ENCODE measurements at places on chromosomes 4 and X.
A peak's percentile ranks its signal among the peaks of the same experiment; 100 is the strongest.

DNA sequence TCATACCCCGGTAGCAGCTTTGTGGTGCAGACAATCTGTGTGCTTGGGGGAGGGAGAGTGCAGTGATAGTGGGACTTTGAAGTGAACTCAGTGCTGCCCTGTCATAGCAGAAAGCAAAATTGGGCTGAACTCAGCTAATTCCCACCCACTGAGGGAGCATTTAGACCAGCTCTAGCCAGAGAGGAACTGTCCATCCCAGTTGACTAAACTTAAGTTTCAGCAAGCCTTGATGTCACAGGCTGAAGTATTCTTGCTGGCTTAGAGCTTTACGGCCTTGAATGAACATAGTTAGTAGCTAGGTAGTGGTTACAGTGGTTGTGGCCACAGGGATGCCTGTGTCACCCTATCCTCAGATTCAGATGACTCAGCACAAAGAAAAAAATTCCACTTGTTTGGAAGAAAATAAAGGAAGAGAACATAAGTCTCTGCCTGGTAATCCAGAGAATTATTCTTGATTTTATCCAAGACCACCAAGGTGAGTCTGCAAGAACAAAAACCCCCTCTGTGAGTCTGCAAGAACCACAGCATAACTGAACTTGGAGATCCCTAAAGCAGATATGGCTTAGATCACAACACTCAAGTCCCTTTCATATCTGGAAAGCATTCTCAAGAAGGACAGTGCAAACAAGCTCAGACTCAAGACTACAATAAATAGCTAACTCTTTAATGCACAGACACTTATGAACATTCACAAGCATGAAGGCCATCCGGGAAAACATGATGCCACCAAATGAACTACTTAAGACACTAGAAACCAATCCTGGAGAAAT lies 39.4 kb downstream of the ADH7 start:
- DNase-seq = no peak

GRCh38 chr4:56169061-56169460 lies 218.2 kb downstream of the AASDH start:
- no peak for DNase-seq

- no peak for DNase-seq
These were observed 626.5 kb upstream of the GALNTL6 start for GRCh38 chr4:171186700-171187099.

GRCh38 chrX:63275127-63275526 lies 76.0 kb downstream of the SPIN4 start:
- DNase-seq = peak; percentile 4

GRCh38 chrX:31884535-31884934 lies 812.7 kb upstream of the FTHL17 start:
- no peak for DNase-seq

- DNase-seq = no peak
These were observed 833.1 kb downstream of the C4orf33 start for GRCh38 chr4:129929052-129929451.

GRCh38 chr4:181569553-181569952 lies 673.6 kb upstream of the TENM3 start:
- DNase-seq = no peak

DNA sequence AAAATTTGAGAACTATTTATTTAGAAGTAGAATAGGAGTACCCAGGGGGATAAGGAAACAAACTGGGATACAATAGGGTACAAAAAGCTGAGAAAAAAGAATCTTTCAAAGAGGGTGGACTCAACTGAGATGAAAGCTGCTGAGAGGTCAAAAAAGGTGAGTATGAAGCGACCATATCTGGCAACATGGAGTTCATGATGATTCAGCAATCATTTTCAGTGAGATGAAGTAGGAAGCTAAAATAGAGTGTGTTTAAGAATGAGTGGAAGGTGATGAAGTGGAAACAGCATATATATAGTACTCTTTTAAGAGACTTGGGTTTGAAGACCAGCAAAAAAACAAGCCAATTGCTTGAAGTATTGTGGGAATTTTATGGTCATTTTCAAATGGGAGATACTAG lies 72.0 kb upstream of the IL13RA2 start:
- no peak for DNase-seq

GRCh38 chr4:106268786-106269185 lies 47.2 kb downstream of the TBCK start:
- DNase-seq = no peak

GRCh38 chr4:38532908-38533499 lies 131.0 kb upstream of the KLF3 start:
- DNase-seq = no peak

- no peak for DNase-seq
These were observed 7.4 kb downstream of the FGF2 start for GRCh38 chr4:122833999-122834398.

DNA sequence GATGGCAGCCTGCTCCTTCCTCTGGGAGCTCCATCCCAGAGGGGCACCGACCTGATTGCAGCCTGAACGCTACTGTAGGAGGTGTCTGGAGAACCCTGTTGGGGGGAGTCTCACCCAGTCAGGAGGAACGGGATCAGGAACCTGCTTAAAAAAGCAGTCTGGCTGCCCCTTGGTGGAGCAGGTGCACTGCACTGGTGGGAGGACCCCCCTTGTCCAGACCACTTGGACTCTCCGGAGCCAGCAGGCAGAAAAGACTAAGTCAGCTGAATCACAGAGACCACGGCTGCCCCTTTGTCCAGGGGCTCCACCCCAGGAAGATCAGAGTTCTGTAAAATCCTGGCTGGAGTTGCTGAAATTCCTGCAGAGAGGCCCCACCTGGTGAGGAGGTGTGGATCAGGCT lies 67.3 kb upstream of the MAGEB18 start:
- DNase-seq = no peak

GRCh38 chr4:137659431-137659830 lies 127.1 kb upstream of the PCDH18 start:
- DNase-seq = no peak

DNA sequence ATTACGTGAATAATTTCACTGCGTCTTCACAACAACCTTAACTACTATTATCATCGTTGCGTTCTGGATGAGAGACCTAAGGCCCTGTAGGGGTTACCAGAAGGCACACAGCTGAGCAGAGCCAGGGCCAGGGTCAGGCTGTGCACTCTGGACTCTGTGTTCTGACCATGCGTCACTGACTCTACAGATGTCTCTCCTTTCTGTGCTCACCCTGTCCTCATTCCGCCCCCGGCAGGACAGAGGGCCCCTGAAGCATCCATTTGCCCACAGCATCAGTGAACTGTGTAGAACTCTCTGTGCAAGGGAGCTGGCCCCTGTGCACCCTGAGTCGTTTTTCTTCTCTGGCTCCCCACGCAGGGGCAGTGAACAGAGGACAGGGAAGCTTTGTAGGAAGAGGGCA lies 21.3 kb downstream of the GPKOW start:
- no peak for DNase-seq

GRCh38 chr4:25180524-25181131 lies 20.4 kb upstream of the SEPSECS start:
- no peak for DNase-seq

DNA sequence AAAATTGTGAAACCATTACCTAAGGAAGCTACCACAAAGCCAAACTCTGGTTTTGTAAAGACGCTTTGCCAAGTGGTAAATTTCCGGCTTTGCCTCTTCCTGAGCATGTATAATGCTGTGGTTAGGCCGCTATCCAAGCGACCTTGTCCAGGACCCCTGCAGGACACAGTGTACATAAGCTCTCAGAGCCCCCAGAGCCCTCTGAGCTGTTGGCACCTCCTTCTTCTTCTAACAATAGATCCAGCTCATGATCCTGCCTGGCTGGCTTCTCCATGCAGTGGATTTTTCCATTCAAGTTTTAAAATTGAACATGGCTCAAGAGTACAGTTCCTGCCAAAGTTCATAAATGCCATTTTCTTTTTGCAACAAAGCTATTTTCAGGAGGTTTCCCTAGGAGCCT lies 326.7 kb downstream of the MAPK10 start:
- DNase-seq = no peak

DNA sequence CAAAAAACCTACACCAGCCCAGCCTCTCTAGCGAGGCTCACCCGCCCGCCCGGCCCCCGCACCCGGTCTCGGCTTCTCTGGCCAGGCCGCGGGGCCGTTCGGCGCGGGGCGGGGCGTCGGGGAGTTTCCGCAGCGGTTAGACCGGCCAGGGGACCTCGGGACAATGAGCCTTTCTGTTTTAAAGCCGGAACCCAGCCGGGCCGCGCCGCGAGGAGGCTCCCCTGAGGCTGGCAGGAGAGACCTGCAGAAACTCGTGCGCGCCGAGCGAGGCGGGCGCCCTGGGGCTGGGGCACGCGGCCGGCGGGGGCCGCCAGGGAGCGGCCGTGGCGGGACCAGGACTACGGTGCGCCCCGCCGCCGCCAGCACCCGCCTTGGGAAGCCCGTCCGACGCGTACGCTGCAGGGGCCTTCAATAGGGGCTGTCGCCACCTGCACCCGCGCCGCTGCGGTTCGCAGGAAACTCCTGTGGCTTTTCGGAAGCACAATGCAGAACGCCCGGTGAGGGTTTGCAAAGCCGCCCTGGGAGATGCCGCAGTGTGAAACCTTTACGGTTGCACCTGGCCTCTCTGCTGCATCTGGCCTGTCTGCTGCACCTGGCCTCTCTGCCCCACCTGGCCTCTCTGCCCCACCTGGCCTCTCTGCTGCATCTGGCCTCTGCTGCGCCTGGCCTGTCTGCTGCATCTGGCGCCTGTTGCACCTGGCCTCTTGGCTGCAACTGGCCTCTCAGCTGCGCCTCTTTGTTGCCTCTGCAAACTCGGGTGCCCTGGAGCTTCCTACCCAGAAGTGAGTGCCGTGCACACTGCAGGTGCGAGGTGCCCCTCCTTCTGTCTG lies 63.9 kb downstream of the TRAPPC11 start:
- peak; percentile 13 for DNase-seq

DNA sequence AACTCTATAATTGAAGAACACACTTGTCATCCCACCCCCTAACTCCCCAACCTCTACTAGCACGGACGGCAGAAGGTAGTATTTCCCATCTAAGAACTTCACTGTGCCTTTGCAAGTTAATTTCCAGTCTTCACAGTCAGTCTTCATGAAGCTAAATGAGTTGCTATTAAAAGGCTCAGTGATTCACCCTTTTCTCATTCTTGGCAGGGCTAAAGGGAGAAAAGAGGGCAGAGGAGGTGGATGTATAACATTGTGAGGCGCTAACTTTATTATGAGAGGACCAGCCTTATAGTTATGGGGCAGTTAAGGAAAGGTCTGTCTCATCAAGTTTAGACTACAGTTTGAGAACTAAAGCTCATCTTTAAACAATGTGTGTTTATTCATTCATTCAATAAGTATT lies 161.0 kb upstream of the S100G start:
- no peak for DNase-seq

DNA sequence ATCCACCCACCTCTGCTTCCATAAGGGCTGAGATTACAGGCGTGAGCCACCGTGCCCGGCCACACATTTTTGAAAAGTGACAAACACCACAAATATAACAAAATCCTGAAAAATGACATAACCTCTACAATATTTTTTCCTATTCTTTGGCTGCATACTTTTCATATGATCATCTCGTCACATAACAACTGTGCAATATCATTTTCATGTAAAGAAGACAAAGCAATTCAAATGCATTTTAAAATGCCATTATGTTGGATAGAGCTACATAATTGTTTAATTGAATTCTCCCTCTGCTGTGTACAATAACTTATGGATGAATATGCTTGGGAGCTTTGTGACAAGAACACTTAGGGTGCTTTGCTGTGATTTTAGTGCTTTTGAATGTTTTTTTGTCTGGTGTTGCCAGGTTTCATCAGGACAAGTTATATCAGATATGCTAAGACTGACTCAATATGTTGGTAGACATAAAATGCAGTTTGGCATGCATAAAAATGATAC lies 132.9 kb downstream of the CHIC2 start:
- DNase-seq = no peak

- no peak for DNase-seq
These were observed 1614.0 kb upstream of the PCDH10 start for GRCh38 chr4:131534944-131535645.

GRCh38 chr4:48403779-48404178 lies 62.5 kb downstream of the SLAIN2 start:
- no peak for DNase-seq

DNA sequence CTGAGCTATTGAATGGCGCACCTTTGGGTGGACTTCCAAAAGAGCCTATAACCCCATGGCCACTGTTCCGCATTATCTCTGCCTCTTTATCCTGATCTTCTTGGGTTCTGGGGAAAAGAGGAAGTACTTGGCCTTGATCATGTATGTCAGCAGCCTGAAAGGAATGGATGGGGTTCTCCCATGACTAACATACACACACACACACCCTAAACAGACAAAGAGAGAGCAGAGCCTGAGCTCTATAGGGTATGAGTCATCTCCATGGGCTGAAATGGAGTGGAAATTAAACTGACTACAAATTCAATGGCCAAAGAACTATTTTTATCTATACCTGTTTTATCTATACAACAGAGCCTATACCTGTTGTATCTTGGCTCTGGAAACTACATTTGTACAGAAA lies 141.5 kb upstream of the MTMR8 start:
- no peak for DNase-seq

DNA sequence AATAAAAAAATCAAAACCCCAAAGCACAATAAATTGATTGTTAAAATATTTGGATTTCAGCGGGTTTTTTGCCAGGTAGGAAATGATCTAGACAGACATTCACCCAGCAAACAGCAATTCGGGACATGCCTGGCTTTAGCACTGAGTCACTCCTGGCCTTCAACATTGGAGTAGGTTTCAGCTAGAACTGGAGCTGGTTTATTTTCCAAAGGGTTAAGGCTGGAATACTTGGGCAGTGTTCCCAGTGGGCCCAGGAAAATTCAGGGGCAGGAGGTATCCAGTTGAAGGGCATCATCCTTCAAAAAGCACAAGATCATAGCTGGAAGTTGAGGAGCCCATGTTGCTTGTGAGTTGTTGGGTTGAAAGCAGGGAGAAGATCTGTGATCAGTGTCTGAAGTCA lies 41.0 kb downstream of the TXLNG start:
- no peak for DNase-seq

GRCh38 chr4:17920681-17921080 lies 100.9 kb downstream of the LCORL start:
- no peak for DNase-seq

DNA sequence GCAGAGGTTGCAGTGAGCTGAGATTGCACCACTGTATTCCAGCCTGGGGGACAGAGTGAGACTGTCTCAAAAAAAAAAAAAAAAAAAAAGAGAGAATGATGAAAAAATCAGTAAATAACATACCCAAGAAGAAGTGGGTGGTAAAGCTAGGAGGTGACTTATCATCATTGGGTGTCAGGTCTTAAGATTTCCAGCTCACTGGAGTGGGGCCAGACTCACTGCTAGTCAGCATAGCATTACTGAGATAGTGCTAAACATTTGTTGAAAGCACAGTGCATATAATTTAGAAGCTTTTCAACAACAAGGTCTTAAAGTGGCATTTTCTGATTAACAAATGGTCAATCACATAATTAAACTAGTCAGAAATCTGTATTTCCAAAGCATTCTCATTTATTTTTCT lies 221.8 kb upstream of the GYPA start:
- no peak for DNase-seq
